Fibroblast of skin of abdomen (primary cell): ENCODE measurements at places on chromosomes 16 and 17.

DNA sequence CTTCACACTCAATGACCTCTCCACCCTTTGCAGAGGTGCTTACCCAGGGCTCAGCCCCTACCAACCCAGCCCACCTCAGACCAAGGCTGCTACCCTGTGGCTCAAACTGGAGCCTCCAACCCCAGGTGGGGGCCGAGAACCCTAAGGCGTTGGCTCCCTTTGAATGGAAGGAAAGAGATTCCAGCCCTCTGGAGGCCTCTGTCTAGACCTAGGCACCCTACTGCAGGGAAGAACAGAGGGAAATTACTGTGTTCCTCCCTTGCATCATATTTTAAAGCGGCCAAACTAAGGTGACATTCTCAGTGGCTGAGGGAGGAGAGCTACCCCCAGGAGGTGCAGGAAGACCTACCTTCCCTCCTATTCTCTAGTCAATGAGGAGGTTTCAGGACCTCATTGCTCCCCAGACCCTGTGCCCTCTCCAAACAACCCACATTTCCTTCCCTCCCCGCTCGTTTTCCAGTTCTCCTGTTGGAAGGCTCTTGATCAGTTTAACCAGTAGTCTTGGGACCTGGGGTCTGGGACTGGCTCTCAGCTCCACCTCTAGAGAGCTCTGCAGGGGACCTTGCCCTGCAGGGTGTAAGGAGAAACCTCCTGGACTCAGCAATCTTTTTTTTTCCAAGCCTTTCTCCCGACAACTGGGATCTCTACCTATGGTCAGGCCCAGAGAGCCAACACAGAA, 5.5 kb upstream of the HOXB8 start:
- DNase-seq: no peak

- peak; percentile 64 for DNase-seq
These were observed at the start of gene TLCD1 for GRCh38 chr17:28726226-28726626. TLCD1 (minus strand) TSS chr17:28726233; CDS start chr17:28726097, 136 bp downstream.

DNA sequence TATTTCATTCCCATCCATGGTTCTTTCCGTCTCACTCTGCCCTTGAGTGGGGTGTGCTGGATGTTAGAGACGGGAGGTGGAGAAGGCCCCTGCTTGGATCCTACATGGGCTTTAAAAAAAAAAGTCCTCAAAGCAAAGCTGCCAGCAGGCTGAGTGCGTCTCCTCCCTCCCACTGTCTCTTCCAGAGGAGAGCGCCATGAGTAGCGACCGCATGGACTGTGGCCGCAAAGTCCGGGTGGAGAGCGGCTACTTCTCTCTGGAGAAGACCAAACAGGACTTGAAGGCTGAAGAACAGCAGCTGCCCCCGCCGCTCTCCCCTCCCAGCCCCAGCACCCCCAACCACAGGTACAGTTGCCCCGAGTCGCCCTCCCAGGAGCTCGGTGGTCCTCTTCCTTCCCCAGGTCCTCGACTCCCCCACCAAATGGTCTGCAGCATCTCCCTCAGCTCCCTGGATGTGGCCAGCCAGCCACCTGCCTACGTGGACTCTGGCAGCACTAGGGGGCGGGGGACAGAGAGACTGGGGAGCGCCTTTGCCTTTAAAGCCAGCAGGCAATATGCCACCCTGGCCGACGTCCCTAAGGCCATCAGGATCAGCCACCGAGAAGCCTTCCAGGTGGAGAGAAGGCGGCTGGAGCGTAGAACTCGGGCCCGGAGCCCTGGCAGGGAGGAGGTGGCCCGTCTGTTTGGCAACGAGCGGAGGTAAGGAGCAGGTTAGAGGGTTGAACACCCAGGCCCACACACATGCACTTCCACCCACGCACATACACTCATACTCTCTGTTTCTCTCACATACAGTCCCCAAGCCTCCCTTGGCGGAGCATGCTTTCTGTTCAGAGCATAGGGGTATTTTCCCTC, 68.2 kb downstream of the PLD6 start:
- no peak for DNase-seq

- peak; percentile 46 for DNase-seq
These were observed 23.3 kb upstream of the CDRT4 start for GRCh38 chr17:15490634-15491261.

DNA sequence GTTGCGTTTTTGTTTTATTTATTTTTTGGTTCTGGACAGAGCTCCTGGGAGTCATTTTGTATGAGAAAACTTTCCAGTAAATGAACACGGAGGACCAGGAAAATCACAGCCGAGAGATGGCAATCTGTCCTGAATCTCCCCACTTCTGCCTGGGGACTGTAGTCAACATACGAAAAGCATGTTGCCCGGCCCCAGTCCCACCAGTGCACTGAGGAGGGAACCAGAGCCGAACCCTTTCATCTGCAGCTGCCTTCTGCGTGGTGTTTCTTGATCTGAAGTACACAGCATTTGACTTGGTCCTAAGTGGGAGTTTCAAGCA, 18.9 kb downstream of the SNX11 start:
- DNase-seq: no peak

DNA sequence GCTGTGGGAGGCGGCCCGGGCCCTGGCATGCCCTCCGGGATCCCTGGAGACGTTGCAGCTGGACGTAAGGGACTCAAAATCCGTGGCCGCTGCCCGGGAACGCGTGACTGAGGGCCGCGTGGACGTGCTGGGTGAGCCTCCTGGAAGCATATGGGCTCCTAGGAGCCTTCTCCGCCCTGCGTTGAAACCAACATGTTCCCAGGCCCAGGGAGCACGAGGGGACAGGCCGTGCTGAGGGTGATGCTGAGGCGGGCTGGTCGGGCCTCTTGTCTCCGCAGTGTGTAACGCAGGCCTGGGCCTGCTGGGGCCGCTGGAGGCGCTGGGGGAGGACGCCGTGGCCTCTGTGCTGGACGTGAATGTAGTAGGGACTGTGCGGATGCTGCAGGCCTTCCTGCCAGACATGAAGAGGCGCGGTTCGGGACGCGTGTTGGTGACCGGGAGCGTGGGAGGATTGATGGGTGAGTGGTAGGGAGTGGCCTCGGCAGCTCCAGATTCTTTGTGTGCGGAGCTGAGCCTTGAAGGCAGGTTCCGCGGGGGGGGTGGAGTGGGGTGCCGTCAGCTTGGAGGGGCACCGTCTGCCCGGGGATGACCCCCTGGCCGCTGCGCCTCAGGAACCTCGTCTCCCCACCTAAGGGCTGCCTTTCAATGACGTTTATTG, 567 bp downstream of the HSD17B1 start:
- DNase-seq: no peak

- no peak for DNase-seq
These were observed 74.1 kb upstream of the CDH5 start for GRCh38 chr16:66292241-66292935.

GRCh38 chr16:88264641-88265285, 118.0 kb upstream of the ZNF469 start:
- DNase-seq: peak; percentile 92

- DNase-seq: no peak
These were observed 348.1 kb downstream of the FOXL1 start for GRCh38 chr16:86926181-86927094.

DNA sequence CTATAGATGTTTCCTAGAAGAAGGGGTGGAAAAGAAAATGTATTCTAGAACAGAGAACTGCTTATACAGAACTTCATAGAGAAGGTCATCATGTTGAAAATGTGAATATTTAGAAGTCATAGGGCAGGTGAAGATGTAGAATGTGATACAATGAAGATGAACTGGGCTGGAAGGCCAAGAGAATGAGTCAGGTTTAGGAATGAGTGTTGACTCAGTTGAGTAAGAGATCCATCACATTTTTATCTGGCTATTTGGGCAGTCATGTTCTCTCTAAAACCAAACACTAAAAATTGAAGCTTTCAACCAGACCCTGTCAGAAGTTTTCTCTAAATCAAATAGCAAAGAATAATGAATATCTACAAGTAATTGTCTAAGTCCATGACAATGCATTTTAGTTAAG, 660.5 kb downstream of the KCNJ2 start:
- peak; percentile 4 for DNase-seq

GRCh38 chr17:64387545-64388171, 3.0 kb downstream of the PECAM1 start:
- no peak for DNase-seq

GRCh38 chr17:70780031-70780430, 610.7 kb downstream of the KCNJ2 start:
- no peak for DNase-seq

DNA sequence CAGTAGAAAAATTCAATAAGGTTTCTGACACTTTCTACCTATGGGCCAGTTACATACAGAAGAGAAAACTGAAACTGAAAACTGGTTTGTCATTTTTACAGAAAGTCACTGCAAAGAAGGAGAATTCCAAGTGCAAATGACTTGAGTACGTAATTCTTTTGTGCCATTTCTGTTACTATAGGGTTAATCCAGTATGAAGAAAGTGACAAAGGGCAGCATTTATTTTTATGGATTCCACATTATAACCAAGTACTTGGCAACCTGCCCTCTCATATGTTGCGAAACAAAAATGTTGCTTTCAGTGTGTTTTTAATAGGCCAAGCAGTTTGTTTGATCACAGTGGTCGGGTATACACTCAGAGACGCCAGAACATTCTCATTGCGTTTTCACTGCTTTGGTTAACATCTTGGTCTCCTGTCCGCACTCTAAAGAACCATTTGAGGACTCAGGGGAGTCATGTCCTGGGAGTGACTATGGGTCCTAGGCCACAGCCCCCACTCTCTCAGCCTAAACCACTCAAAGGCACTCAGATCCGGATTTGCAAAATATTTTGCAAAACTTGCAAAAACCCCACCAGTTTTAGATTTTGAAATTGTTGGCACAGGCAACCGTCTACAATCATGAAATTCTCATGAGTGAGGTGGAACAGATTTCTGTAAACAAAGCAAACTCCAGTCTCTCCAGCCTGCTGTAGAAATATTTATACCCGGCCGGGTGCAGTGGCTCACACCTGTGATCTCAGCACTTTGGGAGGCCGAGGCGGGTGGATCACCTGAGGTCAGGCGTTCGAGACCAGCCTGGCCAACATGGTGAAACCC, 15.4 kb upstream of the HELZ start:
- peak; percentile 84 for DNase-seq

DNA sequence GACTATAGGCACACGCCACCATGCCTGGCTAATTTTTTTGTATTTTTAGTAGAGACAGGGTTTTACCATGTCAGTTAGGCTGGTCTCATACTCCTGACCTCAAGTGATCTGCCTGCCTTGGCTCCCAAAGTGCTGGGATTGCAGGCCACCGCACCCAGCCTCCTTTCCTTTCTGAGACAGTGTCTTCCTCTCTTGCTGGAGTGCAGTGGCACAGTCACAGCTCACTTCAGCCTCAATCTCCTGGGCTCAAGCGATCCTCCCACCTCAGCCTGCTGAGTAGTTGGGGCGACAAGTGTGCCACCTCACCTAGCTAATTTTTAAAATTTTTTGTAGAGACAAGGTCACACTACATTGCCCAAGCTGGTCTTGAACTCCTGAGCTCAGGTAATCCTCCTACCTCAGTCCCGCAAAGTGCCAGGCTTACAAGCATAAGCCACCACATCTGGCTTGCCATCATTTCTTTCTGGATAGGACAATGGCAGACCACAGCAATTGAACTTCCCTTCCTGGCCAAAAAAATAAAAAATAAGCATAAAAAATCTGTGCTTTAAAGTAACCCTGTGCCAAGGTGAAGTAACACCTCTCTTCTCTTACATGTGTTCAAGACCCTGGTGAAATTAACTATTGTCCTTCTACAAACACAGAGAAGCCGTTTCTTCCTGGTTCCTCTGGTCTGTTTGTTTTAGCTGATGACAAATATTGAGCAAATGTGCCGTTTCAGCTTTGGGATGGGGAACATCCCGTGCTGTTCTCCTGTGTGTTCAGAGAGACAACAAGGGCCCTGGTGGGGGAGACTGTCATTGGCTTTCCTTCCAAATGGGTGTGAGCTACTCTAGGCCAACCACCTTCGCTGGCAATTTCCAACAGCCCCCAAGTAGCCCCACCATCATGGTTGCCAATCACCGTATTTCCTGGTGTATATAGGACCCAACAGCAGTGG, 60.2 kb downstream of the EMP2 start:
- DNase-seq: no peak

DNA sequence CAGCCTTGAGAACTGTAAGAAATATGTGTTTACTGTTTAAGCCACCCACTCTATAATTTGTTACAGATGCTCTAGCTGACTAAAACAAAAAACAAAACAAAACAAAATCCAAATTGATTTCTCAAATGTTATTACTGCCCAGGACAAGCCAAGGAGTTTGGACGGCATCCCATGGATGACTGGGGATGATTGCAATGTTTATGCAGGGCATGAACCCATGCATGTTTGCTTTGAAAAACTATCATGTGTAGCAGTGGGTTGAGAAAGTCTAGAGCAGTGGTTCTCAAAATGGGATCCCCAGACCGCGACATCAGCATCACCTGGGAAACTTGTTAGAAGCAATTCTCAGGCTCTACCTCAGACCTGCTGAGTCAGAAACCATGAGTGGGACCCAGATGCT, 223.2 kb upstream of the PSMD7 start:
- DNase-seq: peak; percentile 7

GRCh38 chr16:58515871-58516767, 802 bp downstream of the SETD6 start:
- no peak for DNase-seq

DNA sequence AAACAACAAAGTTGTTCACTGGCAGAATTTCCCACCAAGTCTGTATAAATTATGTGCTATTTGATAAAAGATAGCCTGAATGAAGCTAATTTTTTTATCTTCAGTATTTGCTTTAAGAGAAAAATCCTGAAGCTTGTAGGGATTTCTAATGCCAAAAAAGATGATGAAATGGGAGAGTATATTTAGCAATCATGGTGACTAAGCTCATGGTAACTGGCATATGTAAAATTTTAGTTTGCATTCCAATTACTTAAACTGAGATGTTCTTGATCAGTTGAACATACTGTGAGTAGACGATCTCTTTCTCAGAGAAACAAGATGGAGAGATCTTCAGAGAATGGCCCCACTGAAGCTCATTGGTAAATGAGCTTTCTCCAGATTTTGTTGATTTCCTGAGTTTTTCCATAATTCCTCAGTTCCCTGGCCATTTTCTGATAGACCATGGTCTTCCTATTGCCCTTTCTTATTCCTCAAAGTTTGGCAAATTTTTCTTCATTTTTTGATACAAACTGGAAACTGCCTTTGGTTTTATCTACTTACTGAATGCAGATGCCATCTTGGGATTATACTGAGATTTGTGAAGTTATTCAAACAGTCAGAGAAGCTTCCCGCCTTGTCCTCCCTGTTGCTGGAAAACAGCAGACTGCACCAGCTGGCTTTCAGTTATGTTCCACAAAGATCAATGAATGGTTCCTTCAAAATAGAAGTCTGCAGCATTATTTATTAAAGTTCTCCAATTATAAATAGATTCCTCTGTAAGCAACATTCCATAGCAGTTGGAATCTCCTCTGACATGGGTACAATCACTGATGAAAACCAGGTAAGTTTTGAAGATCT, 68.3 kb upstream of the ALOX12 start:
- peak; percentile 84 for DNase-seq

- peak; percentile 15 for DNase-seq
These were observed 11.5 kb downstream of the SLC46A1 start for GRCh38 chr17:28394337-28395116.

- no peak for DNase-seq
These were observed 91.3 kb downstream of the ENGASE start for GRCh38 chr17:79165756-79166473.

GRCh38 chr16:71358464-71358998, at the start of gene CALB2:
CALB2 (plus strand) TSS chr16:71358723; CDS start chr16:71358793, 70 bp downstream.
- peak; percentile 57 for DNase-seq

GRCh38 chr16:69108064-69108904, 2.8 kb downstream of the HAS3 start:
- DNase-seq: no peak

- no peak for DNase-seq
These were observed 64.4 kb downstream of the EFCAB5 start for GRCh38 chr17:30005709-30006320.
